Fibroblast of skin of back (primary cell): ENCODE measurements at places on chromosomes 16 and 17.

DNA sequence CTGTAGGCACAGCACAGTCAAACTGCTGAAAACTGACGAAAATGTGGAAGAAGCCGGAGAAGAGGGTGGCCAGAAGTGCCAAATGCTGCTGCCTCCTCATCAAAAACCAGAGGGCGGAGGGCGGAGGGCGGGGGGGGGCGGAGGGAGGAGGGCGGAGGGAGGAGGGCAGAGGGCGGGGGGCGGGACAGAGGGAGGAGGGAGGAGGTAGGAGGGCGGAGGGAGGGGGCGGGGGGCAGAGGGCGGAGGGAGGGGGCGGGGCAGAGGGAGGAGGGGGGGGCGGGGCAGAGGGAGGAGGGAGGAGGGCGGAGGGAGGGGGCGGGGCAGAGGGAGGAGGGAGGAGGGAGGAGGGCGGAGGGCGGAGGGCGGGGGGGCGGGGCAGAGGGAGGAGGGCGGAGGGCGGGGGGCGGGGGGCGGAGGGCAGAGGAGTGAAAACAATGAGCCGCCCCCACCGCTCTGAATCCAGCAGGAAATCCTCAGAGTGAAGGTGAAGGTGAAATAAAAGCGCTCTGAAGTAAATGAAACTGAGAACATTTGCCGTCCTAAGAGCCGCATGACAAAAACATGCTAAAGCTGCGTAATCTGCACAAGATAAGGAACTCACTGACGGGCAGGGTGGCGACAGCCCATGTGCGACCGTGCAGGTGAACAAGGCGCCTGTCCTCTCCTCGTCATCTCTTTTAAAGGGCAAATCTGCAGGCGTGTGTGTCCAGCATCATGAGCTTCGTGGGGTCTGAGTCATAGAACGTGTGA lies 22.6 kb upstream of the CBFA2T3 start:
- no peak for DNase-seq

DNA sequence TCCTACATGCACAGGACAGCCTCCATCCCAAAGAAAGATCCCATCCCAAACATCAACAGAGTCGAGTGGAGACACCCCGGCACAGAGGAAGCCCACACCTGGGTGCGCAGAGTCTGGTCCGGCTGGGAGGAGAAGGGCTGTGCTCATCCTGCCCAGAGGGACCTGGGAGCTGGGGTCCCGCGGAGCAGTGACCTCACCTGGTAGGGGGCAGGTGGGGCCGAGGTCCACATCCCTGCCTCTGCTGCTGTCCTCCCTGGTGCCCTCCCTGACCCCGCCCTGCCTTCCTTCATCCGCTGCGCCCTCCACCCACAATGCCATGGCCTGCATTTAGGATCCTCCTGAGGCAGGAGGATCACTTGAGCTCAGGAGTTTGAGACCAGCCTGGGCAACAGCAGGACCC lies 2.9 kb downstream of the C16orf90 start:
- DNase-seq = no peak

DNA sequence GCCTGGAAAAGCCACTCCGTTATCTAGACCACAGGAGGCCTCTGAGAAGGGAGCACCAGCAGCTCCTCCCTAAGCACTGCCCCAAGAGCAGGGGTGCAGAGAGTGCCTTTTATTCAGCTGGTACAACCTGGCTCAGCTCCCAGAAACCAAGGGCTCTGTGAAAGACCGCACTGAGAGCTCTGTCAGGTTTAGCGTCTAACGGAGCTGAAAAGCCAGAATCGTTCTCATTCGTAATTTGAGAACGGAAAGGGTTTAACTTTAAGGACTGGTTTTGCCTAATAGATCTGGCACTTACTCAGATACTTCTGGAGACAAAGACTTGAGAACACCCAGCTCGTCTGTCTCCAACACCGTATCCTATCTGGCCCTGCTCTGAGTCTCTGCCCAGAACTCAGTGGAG lies 13.5 kb downstream of the MPG start:
- no peak for DNase-seq

- DNase-seq = no peak
These were observed 454.3 kb upstream of the EEF2KMT start for GRCh38 chr16:5551909-5552308.

- DNase-seq = no peak
These were observed 95.0 kb upstream of the PSMD7 start for GRCh38 chr16:74201576-74201975.

- DNase-seq = no peak
These were observed 134.9 kb downstream of the MSI2 start for GRCh38 chr17:57391076-57391825.

GRCh38 chr17:50051606-50052005 lies 4.3 kb upstream of the ITGA3 start:
- no peak for DNase-seq

GRCh38 chr17:15092762-15093161 lies 172.4 kb downstream of the PMP22 start:
- peak; percentile 74 for DNase-seq

- DNase-seq = no peak
These were observed 18.9 kb downstream of the GNGT2 start for GRCh38 chr17:49191409-49191916.
